EH (cell line): ENCODE measurements at places on chromosomes 4 and X.

DNA sequence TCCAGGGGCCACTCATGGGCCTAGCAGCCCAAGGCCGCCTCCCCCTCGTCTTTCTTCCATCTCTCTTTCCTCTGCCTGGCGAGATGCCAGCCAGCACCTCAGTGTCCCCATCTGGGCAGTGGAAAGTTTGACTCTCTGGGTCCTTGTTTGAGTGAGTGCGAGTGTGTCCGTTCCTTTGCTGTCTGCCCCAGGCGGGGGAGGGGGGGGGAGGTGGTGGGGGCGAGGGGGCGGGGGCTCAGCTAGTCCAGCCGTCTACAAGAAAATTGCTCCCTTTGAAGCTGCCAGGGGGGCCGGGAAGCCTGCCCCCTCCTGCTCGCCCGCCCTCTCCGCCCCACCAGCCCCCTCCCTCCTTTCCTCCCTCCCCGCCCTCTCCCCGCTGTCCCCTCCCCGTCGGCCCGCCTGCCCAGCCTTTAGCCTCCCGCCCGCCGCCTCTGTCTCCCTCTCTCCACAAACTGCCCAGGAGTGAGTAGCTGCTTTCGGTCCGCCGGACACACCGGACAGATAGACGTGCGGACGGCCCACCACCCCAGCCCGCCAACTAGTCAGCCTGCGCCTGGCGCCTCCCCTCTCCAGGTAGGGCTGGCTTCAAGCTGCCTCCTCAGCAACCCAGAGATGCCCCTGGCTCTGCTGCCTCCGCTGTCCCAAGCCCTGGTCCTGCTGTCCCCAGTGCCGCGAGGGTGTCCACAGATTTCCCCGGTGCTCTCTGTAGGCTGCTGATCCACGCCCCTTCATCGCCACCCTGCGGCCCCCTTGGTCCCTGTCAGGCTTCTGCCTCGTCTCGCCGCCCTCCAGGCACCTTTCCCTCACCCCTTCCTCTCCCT is at the start of gene BGN:
TSS of gene BGN (plus strand) at position 440 of the 821 bp plus-strand sequence. CDS start 9,652 bp downstream, outside the sequence.
- DNase-seq, result peak; percentile 82

GRCh38 chr4:149754526-149754925 is 61.1 kb downstream of the IQCM start:
- peak; percentile 65 for DNase-seq

- no peak for DNase-seq
These were observed 81.5 kb downstream of the NHS start for GRCh38 chrX:17456526-17456925.

GRCh38 chr4:109040441-109040840 is 262.0 kb downstream of the COL25A1 start:
- peak; percentile 55 for DNase-seq

DNA sequence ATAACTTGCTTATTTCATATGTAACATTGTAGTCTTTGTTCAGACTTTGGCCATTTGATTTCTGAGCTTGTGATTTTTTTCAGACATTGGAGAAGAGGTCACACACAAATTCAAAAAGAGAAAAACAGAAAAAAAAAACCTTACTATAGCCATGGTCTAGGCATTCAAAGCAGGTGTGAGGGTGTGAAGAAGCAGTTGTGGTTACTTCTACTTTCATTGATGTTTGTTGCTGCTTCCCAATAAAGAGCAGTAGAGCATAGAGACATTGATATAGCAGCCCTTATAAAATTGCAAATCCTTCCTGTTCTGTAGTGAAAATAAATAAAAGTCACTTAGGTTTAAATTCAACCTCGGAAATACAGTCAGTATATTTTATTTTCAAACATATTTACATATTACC is 671.6 kb downstream of the GRXCR1 start:
- DNase-seq, result no peak

DNA sequence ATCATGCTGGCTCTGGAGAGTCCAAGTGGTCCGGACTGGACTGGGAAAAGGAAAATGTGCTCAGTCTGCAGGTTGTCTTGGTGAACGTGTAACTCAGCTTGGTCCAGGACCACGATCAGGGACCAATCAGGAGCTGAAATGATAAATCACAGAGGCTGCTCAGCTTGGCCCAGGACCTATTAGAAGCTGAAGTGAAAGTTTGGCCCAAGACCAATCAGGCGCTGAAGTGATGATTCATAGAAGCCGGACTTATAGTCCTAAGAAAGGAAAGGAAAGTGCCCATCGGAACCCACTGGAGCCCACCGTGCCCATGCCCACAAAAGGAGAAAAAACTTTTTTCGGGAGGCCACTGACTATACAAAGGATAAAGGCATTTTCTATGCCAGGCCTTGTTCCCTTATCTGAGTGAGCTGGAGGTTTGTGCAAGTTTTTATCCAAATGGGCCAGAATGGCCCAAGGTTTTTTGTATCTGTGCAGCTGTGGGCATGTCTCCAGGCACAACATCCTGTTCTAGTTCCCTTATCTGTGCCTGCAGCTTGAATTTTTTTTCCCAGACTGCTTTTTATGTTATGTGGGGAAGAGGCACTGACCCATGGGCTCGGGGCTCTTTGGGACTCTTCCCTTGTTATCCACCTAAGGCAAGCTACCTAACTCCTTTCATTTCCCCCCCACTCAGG is 194.4 kb downstream of the FAM133A start:
- DNase-seq, result no peak

- DNase-seq, result no peak
These were observed 270.1 kb upstream of the INTU start for GRCh38 chr4:127362686-127363085.

DNA sequence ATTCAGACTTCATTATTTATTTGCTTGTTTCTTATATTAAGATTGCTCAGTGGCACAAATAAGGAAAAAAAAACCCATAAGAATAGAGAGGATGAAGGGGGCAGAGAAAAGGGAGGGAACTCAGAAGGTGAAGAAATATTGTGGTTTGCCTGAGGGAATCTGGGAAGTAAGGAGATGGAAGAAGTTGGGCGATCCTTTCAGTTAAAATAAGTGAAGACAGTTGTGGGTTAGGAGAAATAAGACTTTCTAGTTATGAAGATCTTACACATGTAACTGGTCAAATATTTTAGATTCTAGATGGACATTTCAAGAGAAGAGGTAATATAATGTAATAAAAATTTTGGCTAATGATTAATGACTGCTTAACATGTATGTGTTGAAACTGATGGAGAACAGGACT is 138.7 kb upstream of the LIMCH1 start:
- peak; percentile 66 for DNase-seq

DNA sequence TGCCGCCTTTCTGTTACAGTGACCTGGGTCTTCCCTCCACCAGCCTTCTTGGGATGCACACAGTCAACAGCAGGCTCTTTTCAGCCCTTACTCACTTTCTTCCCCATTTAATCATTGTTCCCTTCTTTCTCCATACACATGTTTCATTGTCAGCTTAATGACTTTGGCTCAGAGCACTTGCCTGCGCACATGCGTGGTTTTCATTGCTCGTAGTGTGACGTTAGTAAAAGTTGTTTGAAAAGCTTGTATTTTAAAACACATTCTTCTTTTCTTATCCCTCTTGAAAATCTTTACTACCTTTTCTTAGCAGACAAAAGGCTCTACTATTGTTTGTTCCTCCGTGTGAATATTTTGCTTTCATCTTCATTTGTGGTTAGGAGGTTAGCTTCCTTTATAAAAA is 19.7 kb upstream of the SCOC start:
- DNase-seq, result peak; percentile 11

DNA sequence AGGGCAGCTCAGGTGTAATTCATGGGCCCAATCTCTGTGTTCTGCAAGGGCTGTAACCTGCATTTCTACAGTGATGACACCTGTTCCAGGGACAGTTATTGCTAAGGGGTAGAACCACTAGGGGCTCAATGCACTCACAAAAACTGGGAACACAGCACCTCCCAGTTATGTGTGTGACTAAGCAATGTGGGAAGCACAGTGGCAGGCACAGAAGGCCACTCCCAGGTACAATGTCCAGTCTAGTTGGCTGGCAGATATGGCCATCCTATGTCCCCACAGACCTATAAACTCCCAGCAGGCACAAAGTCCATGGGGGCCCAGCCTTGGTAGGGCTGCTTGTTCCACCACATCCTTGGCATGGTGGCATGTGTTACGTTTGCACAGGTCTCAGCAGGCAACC is 25.7 kb downstream of the CXCL13 start:
- no peak for DNase-seq

DNA sequence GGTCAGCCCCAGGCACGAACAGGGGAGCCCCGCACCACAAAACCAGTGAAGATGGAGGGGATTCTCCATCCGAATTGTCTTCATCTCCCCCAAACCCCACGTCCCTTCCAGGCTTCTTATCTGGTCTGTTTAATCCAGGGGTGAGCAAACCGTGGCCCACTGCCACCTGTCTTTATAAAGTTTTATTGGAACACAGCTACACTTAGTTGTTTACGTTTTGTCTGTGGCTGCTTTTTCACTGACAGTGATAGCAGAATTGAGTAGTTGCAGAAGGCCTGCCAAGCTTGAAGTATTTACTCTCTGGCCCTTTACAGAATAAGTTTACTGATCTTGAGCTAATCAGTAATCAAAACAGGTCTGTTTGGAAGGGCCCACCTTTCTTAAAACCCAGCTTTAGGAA is 324.0 kb downstream of the ARHGAP10 start:
- no peak for DNase-seq

DNA sequence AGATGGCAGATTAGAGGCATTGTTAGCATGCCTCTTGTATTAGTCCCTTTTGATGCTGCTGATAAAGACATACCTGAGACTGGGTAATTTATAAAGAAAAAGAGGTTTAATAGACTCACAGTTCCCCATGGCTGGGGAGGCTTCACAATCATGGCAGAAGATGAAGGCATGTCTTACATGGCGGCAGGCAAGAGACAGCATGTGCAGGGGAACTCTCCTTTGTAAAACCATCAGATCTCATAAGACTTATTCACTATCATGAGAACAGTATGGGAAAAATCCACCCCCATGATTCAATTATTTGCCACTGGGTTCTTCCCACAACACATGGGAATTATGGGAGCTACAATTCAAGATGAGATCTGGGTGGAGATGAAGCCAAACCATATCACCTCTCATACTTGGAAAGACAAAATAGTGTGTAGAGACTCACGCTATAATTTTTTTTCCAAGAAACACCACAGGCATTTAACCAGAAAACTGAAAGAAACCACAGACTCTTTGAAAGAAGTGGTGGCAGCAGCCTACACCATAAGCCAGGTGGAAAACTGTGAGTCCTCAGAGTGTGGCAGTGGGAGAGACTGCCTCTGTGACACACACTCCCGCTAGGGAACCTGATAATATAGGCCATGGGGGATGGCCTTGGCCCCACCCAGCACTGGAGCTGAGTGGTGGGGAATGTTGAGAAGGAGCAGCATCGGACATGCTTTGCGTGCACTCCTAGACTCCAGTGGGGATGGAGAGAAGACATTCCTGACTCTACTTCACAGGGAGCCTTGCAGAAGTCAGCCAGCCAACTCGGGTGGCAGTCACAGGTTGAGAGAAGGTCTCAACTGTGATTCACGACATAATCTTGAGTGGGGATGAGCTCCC is 51.5 kb downstream of the SLC2A9 start:
- DNase-seq, result no peak

GRCh38 chr4:43458293-43458692 is 565.8 kb downstream of the GRXCR1 start:
- DNase-seq, result no peak

DNA sequence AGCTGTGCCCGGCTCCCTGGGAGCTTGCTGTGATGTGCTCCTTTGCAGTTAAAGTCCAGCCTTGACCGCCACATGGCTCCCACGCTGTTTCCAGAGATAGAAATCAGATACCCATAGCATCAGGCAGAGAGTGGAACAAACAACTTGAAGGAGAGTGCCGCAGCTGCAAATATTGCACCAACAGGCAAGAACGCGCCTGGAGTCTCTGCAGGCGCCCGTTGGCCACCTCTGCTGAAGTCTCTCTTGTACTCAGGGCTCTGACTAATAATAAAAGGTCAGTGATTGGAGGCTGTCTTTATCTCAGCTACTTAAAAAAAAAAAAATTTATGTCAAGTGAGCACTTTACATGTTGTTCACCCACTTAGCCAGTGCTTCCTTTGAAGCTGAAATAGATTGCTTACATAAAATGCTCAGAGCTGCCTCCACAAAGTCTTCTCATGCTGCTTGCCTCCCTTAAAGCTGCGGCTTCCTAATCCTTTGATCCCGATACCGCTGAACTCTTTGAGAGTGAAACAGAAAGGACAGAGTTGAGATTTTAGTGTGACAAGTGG is 30.9 kb upstream of the TENM3 start:
- peak; percentile 67 for DNase-seq

GRCh38 chr4:163279713-163280112 is 52.7 kb downstream of the NPY1R start:
- no peak for DNase-seq

DNA sequence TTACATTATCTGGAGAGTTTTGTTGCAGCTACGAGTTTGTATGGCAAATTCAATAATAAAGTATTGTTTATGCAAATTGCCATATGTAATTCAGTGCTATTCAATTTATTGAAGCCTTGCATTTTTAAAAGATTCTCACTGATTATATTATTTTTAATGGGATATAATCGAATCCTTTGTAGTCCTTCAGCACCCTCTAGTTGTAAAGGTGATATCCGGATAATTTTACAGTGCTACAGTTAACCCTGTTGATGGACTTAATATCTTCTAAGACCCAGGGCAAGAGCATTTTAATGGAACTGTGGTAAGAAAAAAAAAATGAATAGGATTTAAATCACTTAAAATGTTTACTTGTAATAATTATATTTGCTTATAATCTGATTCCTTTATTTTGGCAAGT is 48.5 kb upstream of the GRIA2 start:
- peak; percentile 15 for DNase-seq

DNA sequence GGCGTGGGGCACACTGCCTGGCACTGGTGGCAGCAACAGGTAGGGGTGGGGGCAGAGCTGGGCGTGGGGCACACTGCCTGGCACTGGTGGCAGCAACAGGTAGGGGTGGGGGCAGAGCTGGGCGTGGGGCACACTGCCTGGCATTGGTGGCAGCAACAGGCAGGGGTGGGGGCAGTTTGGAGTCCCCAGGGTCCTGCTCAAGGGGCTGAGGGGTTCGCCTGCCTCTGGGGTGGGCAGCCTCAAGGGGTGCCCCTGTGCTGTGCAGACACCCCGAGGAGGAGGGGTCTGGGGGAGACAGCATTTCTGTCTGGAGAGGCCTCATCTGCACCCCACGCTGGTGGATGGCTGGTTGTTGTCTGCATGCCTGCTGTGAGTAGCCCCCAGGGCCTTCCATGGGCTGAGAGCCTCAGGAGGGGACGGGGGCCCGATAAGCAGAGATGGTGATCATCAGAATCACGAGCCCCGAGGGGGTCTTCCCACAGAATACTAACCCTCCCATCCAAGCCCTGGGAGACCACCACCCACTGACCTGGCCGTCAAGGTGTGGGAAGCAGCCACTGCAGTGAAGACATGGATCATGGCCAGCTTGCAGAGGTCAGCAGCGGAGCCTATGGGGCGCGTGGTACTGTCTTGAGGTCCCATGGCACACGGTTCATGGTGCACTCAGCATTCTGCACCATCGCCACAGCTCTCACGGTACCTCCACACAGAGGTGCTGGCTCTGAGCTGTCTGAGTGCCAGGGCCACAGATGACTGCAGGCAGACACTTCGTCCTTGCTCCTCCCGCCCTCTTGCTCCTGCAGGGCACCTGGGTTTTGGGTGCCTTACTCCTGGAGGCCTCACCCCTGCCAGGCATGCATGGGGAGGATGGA is 21.5 kb downstream of the NAT8L start:
- no peak for DNase-seq

- DNase-seq, result peak; percentile 44
These were observed at the start of gene GABRB1 for GRCh38 chr4:47031011-47031678. Gene GABRB1 (plus strand): TSS chr4:47031567.
